ENCODE measurements at places on chromosomes 11 and 22.

DNA sequence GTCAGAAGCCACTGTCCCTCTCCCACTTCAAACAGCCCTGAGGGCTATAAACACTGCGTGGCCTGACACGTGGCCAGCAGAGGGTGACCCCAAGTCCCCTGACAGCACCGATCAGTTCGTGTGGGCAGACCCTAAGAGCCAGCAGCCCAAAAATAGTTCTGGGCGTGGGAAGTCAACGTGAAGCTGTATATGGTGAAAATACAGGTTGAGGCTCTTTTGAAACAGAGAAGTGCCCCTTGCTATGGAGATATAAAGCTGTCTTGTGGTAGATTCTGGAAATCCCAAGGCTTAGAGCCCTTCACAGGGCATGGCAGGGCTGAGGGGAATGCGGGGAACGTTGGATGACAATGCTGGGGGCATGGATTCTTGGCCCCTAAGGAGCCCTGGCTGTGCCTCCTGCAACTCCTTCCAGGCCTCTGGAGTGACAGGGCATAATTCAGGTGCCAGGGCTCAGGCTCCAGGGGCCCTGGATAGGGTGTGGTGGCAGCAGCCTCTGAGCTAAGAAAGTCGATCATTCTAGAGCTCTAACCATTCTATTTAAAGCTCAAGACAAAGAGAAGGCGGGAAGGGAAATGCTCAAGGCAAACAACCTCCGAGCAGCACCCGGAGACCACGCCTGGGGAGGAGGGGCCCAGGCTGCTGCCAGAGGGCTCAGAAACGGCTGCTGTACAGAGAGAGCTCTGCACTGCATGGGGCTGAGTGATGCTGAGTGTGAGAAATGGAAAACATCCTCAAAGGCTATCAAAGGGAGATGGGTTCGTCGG lies 60.4 kb upstream of the CD5 start:
- no peak for DNase-seq

GRCh38 chr11:121249039-121249663 lies 43.4 kb upstream of the SC5D start:
- DNase-seq = peak; percentile 22

DNA sequence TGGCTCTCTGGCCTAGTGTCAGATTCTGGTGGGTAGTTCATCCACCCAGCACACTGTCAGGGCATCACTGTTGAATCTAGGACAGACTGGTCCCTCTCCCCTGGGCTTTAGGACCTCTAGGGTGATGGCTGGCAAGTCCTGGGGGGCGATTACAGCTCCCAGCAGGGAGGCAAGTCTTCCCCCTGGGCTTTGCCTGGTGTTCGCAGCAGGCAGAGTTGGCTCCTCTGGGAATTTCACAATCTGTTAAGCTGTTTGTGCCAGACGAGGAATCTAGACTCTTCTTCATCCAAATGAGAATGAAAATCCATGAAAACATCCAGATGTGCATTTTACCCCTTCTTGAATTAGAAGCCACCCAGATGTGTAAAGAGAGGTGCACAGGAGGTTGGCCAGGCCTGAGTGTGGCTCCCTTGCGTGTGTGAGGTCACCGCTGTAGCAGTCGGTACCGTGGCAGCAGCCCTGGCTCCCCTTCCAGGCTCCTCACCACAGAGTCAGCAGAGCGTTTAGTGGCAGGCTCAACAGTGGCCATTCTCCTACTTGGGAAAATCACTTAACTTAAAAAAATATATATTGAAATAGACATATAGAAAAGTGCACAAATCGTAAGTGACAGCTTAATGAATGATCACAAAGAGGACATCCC lies 99.9 kb upstream of the TBCEL start:
- no peak for DNase-seq

DNA sequence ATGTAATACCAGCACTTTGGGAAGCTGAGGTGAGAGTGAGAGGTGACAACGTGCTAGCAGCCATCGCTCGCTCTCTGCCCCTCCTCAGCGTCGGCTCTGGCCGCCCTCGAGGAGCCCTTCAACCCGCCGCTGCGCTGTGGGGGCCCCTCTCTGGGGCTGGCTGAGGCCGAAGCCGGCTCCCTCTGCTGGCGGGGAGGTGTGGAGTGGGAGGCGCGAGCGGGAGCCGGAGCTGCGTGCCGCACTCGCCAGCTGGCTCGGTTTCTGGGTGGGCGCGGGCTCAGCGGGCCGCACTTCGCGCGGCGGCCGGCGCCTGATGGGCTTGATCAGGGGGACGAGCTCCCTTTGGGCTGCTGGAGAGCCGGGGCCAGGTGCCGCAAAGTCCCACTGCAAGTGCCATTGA lies 98.9 kb upstream of the UBASH3B start:
- DNase-seq = no peak

DNA sequence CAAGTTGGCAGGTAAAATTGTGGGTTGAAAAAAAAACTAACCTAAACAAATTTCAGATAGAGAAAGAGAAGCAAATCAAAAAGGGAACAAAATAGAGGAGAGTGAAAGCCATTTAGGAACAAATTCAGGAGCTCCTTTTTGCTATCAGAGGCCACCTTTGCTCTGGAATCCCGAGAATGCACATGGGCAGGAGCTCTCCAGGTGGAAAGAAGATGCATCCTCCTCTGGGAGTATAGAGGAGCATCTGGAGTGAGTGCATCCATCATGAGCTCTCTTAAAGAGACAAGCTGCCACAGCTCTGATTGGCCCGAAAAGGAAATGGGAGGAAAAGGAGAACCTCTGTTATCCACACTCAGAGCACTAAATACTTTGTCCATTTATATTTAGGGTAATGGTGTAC lies 26.3 kb downstream of the MRGPRX1 start:
- DNase-seq = no peak

DNA sequence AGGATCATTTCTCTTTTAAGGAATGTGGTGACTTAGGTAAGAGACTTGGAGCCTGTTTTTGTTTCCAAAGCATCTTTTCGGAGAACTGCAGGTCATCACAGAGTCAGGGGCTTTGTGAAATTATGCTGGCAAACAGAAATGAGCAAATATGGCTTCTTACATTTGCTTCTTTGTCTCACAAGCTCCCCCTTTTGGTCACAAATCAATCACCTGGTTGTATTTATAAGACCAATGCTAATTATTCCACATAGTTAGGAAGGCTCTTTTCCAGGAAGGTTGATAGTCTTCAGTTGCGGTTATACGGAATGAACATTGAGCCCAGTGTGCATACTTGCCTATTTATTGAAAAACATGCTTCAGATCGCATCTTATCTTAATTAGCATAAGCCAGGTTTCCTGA lies 34.6 kb upstream of the CEP126 start:
- peak; percentile 32 for DNase-seq

- DNase-seq = no peak
Observed at GRCh38 chr11:62666259-62666926, 1.3 kb downstream of the CSKMT start.

DNA sequence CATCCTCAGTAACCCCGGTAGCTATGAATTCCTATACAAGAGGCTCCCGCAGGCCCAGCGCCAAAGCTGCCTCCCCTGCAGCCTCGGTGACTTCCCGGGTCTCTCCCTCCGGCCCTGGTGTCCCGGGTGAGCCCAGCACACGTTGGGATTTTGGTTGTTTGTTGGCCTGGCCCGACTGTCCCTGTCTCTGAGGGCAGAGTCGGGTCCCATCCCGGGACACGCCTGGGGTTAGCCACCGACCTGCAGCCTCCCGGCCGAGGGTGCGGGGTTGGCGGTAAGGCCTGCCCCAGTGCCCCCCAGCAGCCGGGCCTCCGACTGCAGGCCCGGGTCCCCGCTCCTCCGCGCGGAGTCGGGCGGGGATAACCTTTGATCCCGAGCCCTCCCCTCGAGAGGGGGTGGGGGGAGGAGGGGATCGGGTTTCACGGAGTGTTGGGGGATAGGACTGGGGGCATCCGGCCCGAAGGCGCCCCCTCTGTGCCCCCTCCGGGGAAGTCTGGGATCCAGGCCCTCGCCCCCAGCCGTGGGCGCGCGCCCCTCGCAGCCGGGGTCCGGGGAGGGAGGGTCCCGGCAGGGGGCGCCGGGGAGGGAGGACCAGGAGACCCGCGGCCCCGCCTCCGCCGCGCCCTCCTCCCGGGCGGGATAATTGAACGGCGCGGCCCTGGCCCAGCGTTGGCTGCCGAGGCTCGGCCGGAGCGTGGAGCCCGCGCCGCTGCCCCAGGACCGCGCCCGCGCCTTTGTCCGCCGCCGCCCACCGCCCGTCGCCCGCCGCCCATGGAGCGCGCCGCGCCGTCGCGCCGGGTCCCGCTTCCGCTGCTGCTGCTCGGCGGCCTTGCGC lies at the start of gene FBLN1:
Gene FBLN1 (plus strand): TSS at position 669 of the 835 bp plus-strand sequence. CDS start 103 bp downstream, at position 772.
- no peak for DNase-seq

GRCh38 chr11:43924112-43924855 lies 18.2 kb upstream of the C11orf96 start:
- DNase-seq = no peak

DNA sequence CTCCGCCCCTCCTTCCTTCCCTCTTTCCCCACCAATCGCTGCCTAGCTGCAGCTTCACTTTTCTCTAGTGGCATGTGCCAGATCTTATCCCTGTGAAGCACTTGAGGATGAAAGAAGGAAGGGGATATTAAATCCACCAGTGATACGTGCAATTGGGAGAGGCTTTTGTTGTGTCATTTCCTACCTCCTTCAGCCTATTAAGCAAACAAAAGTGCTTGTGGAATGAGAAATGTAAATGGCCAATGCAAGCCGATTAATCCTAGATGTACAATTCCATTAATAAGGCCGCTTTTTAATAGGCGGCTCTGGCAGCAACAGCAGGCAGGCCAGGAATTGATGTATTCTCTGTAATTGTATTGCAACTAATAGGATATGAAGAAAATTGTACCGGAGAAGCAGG lies 23.3 kb downstream of the NTM start:
- DNase-seq = no peak

DNA sequence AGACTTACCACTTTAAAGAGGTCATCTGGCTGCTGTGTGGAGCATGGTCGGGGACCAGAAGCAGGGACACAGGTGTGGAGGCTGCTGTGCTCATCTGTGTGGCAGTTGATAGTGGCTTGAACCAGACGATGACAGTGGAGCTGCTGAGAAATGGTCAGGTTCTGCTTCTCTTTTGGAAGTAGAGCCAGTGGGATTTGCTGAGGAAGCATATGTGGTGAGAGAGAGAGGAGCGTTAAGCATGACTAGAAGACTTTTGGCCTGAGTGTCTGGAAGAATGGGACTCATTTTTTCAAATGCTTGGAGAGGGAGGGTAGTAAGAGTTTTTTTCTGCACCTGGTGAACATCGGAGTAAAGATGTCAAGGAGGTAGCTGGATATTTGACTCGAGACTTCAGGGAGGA lies 12.5 kb upstream of the SREBF2 start:
- DNase-seq = no peak

DNA sequence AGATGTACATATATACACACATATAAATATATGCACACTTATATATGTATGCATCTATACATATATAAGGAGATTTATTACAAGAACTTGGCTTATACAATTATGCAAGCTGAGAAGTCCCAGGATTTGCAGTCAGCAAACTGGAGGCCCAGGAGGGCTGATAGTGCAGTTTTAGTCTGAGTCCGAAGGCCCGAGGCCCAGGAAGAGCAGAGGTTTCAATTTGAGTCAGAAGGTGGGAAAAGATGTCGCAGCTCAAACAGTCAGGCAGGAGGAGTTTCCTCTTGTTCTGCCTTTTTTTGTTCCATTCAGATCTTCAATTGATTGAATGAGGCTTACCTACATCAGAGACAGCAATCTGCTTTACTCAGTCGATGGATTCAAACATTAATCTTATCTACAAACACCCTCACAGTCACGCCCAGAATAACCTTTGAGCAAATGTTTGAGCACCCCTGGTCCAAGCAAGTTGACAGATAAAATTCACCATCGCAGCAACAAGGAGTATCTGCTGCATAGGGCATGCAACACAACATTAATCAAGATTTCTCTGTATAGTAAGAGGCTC lies 4.0 kb upstream of the SGSM1 start:
- no peak for DNase-seq

- DNase-seq = no peak
Observed at GRCh38 chr22:19469421-19469820, 9.6 kb downstream of the UFD1 start.

GRCh38 chr11:118885319-118885718 lies 1.6 kb downstream of the CXCR5 start:
- DNase-seq = no peak

- no peak for DNase-seq
Observed at GRCh38 chr11:35559949-35560348, 34.5 kb upstream of the PAMR1 start.

DNA sequence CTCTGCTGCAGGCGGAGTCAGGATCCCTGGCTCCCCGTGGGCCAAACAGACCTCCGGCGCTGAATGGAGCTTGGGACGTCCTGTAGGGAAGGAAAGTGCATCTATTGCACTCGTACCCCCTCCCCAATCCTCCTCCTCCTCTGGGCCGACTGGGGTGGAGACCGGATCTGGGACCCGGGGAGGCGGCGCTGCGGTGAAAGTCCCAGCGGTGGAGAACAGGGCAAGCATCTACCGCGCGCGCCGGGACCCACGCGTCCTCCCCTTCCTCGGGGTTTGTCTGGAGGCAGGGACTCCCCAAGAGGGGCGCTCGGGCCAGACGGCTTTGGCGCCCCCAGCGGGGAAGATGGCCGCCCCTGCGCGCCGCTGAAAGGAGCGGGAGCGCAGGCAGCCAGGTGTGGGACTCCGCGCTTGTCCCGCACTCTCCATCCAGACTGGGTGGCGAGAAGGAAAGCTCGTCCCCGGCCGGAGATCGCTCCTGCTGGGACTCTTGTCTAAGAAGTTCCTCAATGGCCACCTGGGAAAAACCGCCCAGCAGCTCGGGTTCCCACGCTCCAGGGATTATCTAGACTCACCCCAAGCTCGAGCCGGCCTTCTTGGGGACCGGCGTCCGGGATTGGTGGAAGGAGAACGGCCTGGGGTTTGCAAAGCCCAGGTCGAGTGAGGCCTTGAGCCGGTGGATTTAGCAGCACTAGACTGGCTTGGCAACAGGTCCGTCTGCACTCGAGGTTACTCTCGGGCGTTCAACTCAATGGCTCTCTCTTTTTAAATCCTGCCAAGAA lies 718 bp downstream of the FADS2 start:
- DNase-seq = no peak

GRCh38 chr22:40621309-40622151 lies 15.0 kb downstream of the MRTFA start:
- DNase-seq = no peak

DNA sequence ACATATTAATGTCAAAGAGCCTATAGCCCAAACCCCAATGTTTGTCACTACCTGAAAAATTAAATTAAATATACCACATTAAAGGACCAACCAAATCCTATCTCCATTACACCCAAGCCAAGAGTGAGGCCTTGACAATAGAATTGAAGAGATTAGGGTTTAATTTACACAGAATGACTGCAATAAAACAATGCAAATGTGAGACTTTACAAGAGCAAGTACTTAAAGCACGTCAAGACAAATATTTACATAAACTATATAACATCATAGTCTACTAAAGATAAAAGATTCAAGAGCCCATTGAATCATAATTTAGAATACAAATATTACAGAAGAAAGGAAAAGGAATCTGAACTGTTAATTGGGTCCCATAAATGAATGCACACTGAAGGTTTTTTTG lies 85.6 kb downstream of the CADM1 start:
- DNase-seq = no peak

All from stromal cell of bone marrow (primary cell).